AG08395 (cell line): ENCODE measurements at places on chromosomes 1 and 21.

DNA sequence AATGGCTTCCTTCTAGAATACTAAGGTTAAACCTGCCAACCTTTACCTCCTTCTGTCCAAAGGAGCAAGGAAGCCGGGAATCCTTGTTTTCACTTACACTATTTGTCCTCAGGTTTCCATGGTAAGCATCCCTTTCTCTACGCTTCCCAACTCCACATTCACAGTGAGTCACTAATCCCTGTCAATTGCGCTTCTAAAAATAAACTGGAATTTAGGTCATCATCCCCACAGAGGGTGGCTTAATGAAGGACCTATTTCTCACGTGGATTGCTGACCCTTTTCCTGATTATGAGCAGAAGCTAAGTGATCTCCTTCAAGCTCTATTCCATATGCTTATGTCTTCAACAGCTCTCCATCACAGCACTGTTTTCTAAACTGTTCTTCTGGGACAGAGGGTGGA, 39.9 kb upstream of the ABCA4 start:
- peak; percentile 79 for DNase-seq

- DNase-seq: no peak
These were observed 77.4 kb upstream of the BACH1 start for GRCh38 chr21:29221253-29221744.

GRCh38 chr1:37875833-37876232, 16.4 kb upstream of the MTF1 start:
- DNase-seq: no peak

DNA sequence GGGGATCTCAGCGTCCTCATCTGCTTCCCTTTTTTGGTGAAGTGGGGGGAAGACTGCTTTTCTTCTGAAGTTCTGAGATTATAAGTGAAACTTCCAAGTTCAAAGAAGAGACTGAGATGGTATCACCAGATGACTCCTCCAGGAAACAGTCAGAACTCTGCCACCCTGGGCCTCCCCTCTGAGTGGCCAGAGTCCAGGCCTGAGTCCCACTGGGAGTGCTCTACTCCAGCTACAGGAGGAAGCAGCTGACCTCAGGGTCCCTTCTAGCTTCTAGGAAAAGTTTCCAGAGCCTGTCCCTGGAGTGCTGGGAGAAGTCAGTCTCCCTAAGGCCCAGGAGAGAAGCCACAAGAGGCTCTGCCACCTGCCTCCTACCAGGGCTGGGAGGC, 104.7 kb downstream of the CASZ1 start:
- peak; percentile 36 for DNase-seq

DNA sequence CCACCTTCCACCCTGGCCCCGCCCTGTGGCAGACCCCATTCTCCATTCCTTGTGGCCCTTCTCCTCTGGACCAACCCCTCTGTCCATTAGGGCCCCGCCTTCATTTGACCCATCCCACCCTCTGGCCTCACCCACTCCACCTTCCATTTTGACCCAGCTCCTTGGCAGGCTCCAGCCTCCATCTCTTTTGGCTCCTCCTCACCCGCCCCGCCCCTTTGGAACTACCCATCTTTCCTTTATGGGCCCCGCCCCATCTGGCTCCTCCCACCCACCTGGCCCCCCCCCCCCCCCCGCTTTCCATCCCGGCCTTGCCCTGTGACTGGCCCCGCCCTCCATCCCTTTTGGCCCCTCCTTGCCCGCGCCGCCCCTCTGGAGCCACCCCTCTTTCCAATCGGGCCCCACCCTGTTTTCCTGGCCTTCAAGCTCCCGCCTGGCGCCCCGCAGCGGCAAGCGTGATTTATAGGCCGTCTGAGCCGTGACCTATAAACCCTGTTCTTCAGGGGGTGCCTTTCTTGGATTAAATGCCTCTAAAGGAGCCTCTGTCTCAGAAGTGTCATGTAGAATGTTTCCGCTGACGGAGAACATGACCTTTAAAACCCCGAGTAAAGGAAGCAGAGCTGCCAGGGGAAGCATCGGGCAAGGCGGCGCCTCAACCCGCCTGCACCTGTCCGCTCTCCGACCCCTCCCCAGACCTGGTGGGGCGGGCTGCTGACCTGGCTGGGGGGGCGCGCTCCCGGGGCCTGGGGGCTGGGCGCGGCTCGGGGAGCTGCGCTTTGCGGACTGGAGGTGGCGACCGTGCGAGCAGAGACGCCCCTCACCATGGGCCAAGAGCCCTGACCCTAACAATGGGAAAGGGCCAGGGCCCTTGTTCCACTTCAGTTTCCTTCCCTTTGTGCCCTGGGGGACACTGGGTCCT, 178.0 kb downstream of the CAMTA1 start:
- DNase-seq: no peak

DNA sequence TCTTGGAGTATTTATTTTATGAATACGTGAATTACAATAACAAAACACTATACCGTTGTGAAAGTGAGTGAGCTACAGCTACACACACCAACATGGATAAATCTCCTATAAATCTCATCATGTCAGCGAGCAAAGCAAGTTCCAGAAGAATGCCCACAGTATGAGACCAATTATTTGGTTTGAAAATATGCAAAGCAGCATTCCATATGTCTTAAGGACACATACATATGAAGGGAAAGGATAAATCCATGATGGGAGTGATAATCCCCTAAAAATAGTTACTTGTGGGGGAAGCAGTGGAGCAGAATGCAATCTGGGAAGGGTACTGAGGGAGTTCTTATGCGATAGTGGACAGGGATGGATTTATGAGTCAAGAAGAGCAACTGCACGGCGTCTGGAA, 261.3 kb downstream of the DISC1 start:
- DNase-seq: no peak

DNA sequence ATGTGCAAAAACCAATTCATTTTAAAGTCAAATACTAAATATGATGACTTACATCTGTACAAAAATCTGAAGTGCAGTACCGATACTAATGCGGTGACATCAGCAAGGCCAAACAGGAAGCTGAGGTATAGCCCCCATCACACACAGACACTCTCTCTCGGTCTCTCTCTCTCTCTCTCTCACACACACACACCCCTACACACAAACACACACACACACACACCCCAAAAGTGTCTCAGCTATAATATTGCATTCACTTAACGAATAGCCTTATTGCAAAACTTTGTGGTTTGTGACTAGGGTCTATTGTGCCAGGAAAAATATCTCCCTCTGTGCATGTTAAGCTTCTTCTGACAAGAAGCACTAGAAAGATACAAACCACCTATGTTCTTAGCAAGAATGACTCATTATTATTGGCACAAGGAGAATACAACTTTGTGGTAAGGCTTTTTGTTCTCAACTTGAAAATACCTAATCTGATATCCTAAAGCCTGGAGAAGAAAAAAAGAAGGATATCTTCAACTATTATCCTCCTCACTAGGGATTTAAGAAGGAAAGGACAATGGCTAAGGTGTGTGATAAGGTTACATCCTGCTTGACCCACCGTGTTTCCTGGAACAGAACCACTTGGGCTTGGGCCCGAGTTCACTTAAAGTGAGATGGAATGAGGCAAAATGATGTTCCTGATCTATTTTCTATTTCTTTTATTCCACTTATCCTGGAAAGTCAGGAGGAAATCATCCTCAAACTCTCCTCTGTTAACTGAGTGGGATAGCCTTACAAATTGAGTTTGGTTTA, 107.1 kb downstream of the NIBAN1 start:
- DNase-seq: peak; percentile 87

DNA sequence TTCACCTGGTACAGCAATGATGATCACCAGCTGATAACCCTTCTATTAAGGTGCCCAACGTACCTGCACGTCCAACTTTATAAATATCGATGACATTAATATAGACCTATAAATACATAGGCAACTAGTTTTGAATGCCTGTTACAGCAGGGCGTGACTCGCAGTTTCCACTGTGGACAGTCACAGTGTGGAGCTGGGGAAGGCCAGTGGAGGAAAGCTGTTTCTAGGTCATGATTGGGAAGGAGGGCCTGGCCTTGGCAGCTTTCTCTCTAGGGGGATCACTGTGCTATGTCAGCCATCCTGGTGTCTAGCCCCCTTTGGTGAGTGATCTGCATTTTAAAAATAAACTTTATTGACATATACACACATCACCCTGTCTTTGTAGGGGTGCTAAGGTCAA, 4.4 kb upstream of the PRDM15 start:
- DNase-seq: no peak

DNA sequence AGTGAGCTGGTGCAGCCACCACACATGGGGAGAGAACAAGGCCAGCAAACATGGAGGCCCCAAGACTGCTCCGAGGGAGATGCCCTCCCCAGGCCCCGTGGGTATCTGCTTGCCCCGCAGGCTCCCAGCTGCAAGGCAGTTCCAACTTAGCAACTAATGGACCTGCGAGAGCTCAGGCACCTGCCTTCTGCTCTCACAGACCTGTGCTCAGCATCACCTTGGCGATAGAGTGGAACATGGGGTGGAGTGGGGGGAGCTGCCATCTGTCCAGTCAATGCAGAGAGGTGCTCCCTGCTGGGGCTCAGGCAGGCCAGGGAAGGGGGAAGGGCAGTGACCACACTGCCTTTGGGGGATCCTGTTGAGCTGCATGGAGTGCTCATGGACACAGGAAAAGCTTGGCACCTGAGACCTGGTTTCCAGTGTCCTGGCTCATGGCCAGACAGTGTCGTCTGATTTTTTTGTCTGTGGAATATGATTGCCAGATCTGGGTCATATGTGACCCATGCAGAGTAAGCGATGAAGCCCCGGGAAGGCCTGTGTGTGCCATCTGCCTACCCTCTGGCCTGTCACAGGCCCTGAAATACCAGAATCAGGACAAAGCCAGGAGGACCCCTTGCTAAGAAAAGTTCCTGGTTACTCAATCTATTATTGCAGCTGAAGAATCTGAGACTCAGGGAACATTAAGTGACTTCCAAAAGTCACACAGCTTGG, 39.9 kb upstream of the TENT5C start:
- no peak for DNase-seq

DNA sequence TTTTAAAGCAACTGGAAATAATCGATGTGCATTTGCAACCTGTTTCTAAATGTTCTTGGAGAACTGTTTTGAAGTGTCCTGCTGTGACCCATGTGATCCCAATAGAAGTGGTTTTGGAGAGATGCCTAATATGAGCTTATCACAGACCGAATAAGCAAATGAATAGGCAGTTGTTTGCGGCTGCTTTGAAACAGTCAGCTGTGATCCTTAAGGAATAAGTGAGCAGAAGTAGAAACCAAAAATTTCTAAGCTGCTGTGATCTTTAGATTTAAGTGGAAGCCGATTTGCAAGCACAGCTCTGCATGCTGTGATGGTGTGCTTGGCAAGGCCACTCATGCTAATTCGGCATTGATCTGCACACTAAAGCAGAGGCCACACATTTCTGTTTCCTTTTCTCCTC, 329.5 kb upstream of the DUSP10 start:
- no peak for DNase-seq

- no peak for DNase-seq
These were observed 318.5 kb upstream of the B3GALT2 start for GRCh38 chr1:193504920-193505319.

DNA sequence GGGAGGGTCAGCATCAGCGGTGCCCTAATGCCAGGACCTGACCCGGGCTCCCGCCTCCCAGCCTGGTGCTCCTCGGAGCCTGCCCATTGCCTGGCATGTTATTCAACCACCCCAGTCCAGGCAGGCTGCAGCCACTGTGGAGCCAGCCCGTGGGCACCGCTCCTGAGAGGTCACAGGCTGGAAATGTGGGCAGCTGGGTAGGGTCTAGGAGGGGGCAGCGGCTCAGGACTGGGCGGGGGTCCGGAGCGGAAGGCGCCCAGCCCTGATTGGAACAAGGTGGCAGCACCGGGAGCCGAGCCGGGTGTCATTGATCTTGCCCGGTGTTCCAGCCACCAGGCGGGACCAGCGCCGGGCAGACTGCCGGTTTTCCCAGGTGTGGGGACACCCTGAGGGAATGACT, 12.7 kb upstream of the RUNX3 start:
- DNase-seq: no peak

- DNase-seq: peak; percentile 54
These were observed 38.5 kb downstream of the B3GALT5 start for GRCh38 chr21:39651206-39651605.

DNA sequence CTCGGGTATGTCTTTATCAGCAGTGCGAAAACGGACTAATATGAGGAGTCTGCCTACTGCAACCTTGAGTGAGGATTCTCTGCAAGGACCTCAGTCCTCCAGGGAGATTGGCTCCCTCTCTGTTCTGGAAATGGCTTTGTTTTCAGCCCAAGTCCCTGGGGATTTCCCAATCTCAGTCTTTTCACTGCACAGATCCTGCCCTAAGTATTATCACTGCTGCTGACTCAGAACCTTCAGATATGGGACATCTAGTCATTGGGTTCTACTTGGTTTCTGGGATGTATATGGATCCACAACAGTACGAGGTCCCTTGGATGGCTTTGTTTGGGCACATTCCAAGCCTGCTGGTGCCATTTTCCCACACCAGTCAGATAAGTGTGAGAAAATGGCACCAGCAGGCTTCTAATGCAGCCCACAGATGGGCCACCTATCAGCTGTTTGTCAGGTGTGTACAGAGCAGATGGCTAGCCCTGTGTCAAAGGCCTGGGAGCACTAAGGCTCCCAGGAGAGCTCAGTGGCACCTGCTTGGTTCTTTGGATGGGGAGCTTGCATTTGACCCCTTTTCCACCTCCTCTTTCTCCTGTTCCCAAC, 27.4 kb downstream of the ELF3 start:
- DNase-seq: no peak

- no peak for DNase-seq
These were observed 223.7 kb upstream of the USP25 start for GRCh38 chr21:15506086-15506485.

DNA sequence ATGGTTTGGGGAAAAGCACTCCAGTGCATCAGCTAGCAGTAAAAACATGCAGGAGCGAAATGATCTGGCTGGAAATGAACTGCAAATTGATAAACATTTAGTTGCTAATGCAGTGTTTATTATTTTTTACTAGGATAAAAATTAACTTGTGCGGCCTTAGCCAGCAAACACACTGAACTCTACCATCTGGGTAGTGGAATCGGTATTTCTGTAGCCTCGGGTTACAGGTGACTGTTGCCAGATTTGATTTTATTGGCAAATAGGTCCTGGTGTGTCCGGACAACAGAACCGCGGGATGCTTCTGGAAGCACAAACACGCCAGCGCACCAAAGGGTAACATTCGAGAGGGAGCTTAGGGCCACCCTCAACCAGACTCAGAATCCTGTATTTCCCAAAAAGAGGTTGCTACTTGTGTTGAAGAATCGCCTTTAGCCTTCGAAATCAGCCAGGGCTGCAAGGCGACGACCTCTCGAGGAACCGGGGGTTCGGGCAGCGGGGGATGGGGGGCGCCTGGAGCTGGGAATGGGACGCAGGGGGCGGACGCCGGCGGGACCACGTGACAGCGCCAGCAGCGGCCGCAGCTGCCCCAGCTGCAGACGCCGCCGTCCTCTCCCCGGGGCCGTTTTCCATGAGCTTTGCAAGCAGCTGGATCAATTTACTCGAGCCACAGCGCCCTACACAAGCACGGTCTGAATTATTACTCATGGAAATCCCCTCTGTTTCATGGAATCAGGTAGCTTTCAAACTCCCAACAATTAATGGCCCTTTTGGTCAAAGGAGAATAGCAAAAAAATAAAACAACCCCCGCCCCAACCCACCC, 158.8 kb downstream of the TOMM20 start:
- peak; percentile 35 for DNase-seq

- no peak for DNase-seq
These were observed 98.5 kb upstream of the GJB5 start for GRCh38 chr1:34656299-34656698.
